ENCODE measurements at places on chromosomes 6 and 20. TPM values are rescaled to one million over a fixed set of nuclear protein-coding genes. Genes with fewer than 3 reads are reported as not detected.
A peak's percentile ranks its signal among the peaks of the same experiment; 100 is the strongest.

- DNase-seq: no peak
Observed at GRCh38 chr6:53588816-53589509, 44.1 kb upstream of the GCLC start.

- peak; percentile 63 for DNase-seq
Observed at GRCh38 chr6:26032340-26033084, 54.7 kb upstream of the HFE start.

DNA sequence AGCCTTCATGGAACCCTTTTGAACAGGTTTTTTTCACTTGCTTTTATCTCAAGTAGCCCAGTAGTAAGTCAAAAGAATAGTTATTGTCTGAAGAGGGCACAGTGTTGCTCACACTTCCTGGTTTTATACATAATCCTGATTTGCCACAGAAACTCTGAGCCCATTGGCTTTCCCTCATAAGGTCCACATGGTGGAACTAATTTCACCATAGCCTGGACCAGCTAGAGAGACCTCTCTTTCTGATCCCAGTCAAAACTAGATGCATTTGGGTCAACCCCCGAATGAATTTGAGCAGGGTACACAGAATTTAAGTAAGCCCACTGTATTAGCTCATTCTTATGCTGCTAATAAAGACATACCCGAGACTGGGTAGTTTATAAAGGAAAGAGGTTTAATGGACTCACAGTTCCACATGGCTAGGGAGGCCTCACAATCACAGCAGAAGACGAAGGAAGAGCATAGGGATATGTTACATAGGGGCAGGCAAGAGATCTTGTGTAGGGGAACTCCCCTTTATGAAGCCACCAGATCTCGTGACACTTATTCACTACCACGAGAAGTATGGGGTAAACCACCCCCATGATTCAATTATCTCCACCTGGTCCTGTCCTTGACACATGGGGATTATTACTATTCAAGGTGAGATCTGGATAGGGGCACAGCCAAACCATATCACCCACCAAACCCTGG lies 6.2 kb downstream of the RWDD2A start:
- no peak for DNase-seq

DNA sequence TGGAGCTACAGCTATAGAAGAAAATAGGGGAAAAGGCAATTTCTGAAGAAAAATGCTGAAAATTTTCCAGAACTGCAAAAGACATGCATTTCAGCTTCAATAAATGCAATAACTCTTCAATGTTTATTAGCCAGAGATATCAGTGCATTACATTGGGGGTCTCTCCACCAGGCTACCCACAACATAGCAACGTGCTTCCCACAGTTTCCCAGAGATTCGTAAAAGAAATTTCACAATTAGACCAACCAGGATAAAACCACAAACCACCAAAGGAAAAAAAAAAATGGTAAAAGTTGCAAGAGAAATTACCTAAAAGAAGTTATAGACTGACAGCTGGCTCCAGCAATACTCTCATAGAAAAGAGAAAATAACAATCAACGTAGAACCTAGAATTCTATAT lies 16.0 kb downstream of the LY86 start:
- no peak for DNase-seq

DNA sequence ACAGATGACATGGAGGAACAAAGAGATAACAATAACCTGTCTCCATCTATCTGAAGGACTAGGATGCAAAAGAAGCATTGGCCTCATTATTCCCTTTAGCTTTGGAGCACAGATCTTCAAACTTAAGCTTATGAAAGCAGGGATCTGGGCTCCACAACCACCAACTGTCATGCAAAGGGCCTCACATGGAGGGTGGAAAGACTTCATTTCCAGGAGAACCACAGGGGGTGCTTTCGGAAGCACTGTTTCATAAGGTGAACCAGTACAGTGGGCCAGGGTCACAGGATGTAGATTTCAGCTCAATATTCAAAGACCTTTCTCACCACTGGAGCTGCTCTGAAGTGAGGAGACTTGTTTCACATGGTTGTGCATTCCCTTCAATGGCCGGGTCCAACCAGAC lies 55.1 kb upstream of the MYB start:
- DNase-seq: no peak

GRCh38 chr6:44247338-44248302 lies 719 bp downstream of the HSP90AB1 start:
- no peak for DNase-seq

GRCh38 chr6:152221806-152222628 lies 414.5 kb downstream of the ESR1 start:
- DNase-seq: no peak

DNA sequence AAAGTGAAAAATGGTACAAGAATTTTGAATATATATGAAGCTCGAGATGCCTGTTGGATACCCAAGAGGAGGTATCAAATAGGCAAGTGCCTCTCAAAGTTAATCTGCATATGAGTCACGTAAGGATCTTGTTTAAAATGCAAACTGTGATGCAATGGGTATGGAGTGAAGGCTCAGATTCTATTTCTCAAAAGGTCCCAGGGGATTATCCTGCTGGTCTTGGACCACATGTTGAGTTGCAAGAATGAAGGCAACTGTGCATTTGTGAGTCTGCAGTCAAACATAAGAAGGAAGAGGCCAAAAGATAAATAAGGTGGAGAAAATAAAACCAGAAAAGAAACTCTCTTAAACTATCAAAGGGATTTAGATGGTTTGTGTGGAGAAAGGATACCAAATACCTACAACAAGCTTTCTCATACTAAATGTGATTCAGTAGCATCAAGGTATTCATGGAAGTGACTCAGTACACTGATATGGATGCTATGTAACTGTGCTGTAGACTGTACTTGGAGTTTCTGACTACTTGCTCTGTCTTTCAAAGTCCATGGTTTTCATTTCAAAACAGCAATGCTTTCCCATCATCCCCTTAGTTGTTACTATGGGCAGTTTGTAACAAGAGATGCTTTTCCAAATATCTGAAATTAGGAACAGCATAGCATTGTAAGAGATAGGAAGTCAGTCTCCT lies 106.3 kb downstream of the GFRAL start:
- DNase-seq: no peak

DNA sequence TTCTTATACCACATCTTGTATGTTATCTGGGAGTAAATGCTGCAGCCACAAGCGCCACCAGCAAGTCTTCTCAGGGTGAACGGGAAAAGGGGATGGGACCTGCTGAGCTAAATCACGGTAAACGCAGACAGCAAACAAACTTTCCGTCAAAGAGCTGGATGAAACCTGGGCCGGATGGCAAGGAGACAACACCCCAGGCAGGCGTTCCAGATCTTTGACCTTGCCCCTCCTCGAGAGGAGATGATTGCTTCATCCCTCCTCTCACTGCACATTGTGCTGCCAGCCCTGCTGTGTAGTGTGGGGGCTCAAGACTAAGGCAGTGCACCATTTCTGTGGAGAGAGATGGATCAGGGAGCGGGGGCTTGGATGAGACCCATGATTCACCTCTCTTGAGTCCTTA lies 9.8 kb downstream of the RAET1E start:
- DNase-seq: no peak

DNA sequence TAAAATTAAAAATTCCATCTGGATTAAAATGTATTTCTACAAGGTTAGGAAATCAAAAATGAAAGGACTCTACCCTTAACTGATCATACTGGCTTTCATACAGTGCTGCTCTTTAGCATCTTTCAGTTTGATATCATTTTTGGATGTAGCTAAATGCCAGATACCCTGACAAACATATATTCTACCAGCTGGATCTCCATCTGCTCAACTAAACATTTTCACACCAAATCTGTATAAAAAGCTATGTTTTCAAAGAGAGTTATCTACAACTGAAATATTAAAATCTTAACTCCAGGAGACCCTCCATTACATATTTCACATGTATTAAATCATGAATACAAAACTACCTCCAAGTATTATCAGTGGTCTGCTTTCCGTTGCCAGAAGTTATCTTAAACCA lies 95.7 kb downstream of the EPHA7 start:
- DNase-seq: no peak

- no peak for DNase-seq
Observed at GRCh38 chr6:155228546-155229166, 35.2 kb upstream of the CLDN20 start.

DNA sequence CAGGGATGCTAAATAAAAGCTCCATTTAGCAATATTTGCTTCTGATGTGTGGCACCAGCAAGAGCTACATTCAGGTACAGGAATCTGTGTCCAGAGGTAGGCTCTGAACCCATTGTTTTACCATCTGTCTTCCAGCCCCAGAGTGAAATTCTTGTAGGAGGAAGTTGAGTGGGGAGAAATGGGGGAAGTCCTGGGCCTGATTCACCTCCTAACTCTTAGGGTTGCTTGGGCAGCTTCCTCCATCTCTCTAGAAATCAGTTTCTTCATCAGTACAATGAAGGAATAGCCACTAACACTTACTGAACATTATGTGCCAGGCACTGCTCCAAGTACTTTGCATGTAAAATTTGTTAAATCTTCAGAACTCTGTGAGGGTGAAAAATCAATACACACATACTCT lies 35.1 kb upstream of the TSPYL1 start:
- DNase-seq: no peak

- no peak for DNase-seq
Observed at GRCh38 chr6:105310371-105310770, 92.5 kb downstream of the PREP start.

DNA sequence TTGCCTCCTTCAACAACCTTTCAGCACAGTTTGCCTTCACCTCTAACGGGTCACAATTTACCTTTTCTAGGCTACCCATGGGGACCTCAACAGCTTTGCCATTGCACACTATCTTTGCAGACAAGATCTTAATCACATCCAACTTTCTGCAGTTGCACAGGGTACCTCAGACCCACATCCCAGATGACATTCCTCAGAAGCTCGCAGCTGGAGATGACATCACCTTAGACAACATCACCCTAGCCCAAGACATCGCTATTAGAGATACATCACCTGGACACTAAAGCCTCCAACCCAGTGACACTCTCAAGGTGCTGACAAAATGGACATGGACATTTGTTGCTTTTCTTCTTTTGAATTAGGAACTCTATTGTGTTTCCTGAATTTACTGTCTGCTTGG lies 38.6 kb upstream of the RPP40 start:
- no peak for DNase-seq

GRCh38 chr6:134870677-134871498 lies 79.0 kb downstream of the ALDH8A1 start:
- no peak for DNase-seq

GRCh38 chr6:1363729-1364572 lies 25.4 kb upstream of the FOXF2 start:
- no peak for DNase-seq

GRCh38 chr6:124536157-124536841 lies 425.9 kb upstream of the RNF217 start:
- DNase-seq: no peak

DNA sequence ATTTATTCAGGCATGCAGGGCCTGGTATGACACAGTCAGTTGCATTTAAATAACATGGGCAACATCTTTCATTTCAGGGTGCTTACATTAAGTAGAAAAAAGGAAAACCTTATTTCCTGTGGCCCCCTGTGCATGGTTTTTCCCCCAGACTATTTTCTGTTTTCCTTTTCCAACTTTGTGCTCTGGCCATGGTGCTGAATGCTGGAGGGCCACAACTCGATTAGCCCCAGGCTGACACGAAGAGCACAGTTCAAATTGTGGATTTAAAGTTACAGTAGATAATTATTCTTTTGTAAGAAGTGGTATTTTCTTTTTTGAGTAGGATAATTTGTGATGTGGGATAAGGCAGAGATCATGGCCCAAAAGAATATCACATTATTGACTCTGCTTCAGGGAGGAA lies 332.0 kb downstream of the HAO1 start:
- no peak for DNase-seq

- no peak for DNase-seq
Observed at GRCh38 chr6:132998418-132998817, 184.0 kb downstream of the RPS12 start.

DNA sequence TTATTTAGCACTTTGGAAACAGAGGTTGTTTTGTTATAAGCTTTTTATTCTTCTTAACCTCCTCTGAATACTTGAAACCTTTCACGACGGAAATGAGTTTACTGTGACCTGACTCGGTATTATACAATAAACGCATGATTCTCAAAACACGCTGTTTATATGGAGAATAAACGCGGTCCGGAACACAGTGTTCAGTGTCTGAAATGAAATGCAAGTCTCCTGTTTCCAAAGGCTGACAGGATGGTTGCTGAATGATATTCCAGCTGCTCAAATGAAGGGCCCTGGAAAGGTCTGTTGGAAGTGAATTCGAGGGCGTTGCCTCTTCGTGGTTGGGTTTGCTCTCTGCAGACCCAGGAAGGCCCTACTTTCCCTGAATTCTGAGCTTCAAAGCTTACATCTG lies 83.4 kb downstream of the RSPH3 start:
- DNase-seq: no peak

GRCh38 chr6:55496201-55496600 lies 82.8 kb downstream of the HMGCLL1 start:
- no peak for DNase-seq

Gene PRDM13
- polyA plus RNA-seq: not detected

Gene E2F1
- 11.4 TPM for polyA plus RNA-seq

Gene JPH2
- polyA plus RNA-seq: 1.2 TPM

Gene MEP1A
- polyA plus RNA-seq: not detected

Gene AVP
- polyA plus RNA-seq: not detected

Gene FOXF2
- not detected for polyA plus RNA-seq

Gene CTAGE9
- polyA plus RNA-seq: not detected

Measured in right renal cortex interstitium (tissue), 3 donors.